ENCODE measurements at places on chromosomes 16 and 17. TPM values are rescaled to one million over a fixed set of nuclear protein-coding genes. Genes with fewer than 3 reads are reported as not detected.
A peak's percentile ranks its signal among the peaks of the same experiment; 100 is the strongest.

DNA sequence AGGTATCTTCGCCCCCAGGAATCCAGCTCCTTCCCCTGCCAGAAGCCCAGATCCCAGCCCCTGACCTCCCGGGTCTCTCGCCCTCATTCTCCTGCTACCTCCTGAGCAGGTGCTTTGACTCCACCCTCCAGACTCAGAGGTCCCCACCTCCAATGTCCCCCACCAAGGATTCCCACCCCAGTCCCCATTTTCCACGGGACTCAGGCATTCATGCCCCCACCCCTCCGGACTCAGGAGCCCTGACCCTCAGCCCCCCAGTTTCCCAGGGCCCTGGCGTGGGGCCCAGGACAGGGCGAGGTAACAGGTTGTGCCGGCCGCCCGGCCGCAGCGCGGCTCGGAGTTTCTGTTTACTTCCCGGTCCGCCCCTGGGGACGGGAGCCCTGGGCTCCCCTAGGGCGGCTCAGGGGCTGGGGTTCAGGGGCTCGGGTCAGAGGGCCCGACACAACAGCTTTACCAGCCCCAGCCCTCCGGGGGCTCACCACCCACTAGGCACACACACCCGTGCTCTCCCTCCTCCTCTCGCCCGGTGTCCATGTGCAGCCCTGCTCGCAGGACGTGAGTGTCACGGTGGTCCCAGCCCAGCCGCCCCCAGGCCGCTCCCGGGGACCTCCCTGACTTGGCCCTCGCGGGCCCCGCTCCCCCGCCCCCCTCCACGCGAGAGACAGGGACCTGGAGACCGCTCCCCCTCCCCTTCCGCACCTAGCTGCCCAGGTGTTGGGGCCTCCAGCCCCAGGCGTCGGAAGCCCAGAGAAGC, 595 bp downstream of the BICDL2 start:
- peaks cover 2% of the 10 kb centered on the region for H3K4me1 ChIP-seq
- H3K27me3 ChIP-seq = peaks cover 39% of the 10 kb centered on the region
- H3K4me3 ChIP-seq = no peak overlapping the region
- H3K27ac ChIP-seq = no peak overlapping the region

DNA sequence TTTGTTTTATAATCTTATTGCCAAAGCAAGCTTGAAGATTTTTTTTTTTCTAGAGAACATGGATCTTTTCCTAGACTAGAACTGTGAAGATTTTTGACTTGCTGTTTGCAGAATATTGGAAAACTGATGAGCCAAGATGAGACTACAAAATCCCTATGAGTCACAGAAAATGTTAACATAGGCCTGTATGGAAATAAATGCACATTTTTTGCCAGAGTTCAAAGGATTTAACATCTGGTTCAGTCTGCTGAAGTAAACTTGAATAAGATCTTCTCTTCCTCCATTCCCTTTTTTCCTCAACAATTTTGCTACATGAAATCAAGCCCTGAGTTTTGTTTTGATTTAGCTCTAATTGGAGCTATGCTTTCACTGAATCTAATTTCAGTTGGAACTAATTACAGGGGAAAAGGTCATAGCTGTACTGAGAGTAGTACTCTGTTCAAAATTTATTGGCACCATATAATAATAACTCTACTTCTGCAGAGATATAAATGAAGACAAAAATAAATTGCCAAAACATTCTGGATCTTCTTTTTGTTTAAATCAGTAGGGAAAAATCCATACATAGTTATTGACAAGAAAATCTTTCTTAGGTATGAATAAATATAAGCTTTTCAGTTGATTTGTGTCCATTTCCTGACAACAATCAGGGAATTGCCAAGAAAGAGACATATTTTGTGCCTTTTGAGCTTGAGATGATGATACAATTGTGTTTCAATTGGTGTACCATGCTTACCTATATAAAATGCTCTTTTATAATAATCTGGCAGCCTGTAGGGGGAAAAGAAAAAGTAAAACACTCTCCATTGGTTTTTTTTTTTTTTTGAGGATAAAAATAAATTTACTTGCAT, 387.5 kb upstream of the GOT2 start:
- H3K27ac ChIP-seq = no peak overlapping the region
- DNase-seq = no peak
- no peaks in the 10 kb centered on the region for H3K4me1 ChIP-seq
- no peak overlapping the region for H3K4me3 ChIP-seq

DNA sequence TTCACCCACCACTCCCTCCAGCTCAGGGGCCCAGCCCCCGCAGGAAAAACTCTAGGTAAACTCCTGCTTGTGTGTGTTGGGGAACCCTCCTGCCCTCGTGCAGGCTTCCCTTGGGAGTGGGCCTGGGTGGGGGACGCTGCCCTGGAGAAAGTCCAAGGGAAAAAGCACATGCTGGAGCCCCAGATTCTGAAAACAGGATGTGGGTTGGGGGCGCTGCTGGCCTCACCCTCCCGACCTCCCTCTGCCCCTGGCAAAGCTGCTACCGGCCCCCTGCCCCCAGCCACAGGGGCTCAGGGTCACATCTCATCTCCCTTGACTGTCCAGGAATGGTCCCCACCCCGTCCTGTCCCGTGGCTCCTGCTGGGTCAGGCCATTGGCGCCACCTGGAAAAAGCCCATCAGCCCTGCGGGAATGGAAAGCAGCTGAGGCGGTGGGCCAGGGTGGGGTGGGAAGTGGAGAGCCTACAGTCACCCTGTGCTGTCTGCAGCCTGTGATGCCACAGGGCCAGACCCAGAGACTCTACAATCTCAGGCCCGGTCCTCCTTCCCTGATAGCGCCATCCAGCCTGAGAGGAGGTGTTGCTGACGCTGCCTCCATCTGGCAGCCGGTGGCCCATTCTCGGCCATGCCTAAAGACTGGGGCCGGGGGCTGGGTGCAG, 2.5 kb upstream of the GJD3 start:
- H3K27ac ChIP-seq = no peak overlapping the region
- no peaks in the 10 kb centered on the region for H3K36me3 ChIP-seq
- no peak for DNase-seq
- H3K4me3 ChIP-seq = no peak overlapping the region
- H3K27me3 ChIP-seq = peaks cover 2% of the 10 kb centered on the region

DNA sequence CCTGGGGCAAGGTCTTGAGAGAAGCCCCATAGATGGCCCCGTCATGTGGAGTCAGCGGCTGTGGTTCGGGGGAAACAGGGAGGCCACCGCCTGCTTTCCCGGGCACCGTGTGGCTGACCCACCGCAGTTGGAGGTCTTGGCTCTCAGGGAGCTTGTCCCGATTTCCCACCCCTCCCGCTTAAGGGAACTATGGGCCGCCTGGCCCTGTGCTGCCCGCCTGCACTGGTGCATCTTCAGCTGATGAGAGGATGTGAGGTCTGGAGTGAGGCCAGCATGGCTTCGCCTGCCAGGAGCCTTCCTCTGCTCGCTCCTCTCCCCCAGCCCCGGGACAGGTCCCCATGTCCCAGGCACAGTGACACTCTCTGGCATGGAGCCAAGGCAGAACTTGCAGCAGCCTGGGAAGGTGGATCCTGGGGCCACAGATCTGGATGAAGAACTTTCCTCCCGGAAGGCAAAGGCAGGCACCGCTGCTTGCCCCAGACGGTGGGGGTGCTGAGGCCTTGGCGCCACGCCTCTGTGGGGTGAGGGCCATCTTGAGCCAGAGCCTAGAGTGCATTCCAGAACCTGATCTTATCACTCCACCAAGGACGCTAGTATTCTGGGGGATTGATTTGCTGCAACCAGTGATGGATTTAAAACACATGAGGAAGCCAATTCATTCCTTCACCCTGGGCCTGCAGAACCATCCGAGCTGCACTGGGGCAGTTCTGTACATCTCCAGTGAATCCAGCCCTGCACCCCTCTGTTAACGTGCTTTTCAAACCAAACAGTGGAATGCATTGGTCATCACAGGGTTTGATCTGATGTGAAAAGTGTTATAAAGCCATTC, 178.6 kb upstream of the TNRC6C start:
- H3K36me3 ChIP-seq = no peaks in the 10 kb centered on the region
- H3K4me3 ChIP-seq = no peak overlapping the region
- peaks cover 19% of the 10 kb centered on the region for H3K4me1 ChIP-seq
- DNase-seq = no peak
- H3K27ac ChIP-seq = no peak overlapping the region

METTL23 gene
- 133 TPM for polyA plus RNA-seq

GRCh38 chr17:69853541-69854224, 221.3 kb upstream of the KCNJ16 start:
- no peaks in the 10 kb centered on the region for H3K36me3 ChIP-seq
- H3K4me3 ChIP-seq = no peak overlapping the region
- no peak for DNase-seq
- peaks cover 3% of the 10 kb centered on the region for H3K27me3 ChIP-seq
- H3K27ac ChIP-seq = no peak overlapping the region

- no peaks in the 10 kb centered on the region for H3K4me1 ChIP-seq
- no peak overlapping the region for H3K27ac ChIP-seq
- no peaks in the 10 kb centered on the region for H3K36me3 ChIP-seq
- H3K4me3 ChIP-seq = no peak overlapping the region
These were observed 12.2 kb downstream of the CX3CL1 start for GRCh38 chr16:57384248-57385070.

DNA sequence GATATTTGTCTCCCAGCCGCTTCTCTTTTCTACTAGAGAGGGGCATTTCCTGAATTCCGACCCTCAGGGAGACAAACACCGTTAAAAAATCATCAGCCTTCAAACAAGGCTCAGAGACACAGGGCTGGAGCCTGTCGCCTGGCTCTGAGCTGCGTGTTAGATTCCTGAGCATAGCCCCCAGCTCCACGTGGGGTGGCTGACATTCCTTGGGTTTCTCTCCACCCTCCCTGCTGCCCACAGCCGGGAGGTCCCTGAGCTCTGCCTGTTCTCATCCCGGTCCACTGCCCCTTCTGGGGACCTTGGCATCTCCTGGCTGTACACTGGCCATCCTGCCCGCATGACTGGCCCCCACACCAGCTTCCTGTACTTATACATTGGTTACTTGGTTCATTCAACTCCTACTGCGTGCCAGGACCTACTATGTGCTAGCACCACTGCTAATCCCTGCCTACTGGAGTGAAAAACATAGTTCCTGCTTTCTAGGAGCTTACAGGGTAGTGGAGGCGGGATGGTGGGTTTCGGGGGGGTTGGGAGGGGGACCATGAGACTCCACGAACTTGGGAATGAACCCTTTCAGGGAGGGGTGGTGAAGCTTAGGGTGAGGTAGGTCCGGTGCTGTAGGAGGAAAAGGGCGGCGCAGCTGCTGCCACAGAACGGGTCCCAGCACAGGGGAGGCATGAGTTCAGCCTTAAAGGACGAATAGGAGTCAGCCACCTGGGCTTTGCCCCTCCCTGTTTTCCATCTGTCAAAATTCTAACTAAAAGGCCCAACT, 52.1 kb upstream of the TMEM132E start:
- no peak overlapping the region for H3K4me3 ChIP-seq
- H3K27ac ChIP-seq = no peak overlapping the region
- no peak for DNase-seq
- H3K4me1 ChIP-seq = no peaks in the 10 kb centered on the region

- H3K36me3 ChIP-seq = peaks cover 26% of the 10 kb centered on the region
- H3K4me3 ChIP-seq = peak overlapping the region; percentile 92
- H3K4me1 ChIP-seq = peaks cover 75% of the 10 kb centered on the region
- H3K27me3 ChIP-seq = peaks cover 92% of the 10 kb centered on the region
These were observed 6.9 kb downstream of the METRNL start for GRCh38 chr17:83086199-83086880.

MCRIP1 gene
- 178 TPM for polyA plus RNA-seq

ZSCAN10 gene
- polyA plus RNA-seq = not detected

DNA sequence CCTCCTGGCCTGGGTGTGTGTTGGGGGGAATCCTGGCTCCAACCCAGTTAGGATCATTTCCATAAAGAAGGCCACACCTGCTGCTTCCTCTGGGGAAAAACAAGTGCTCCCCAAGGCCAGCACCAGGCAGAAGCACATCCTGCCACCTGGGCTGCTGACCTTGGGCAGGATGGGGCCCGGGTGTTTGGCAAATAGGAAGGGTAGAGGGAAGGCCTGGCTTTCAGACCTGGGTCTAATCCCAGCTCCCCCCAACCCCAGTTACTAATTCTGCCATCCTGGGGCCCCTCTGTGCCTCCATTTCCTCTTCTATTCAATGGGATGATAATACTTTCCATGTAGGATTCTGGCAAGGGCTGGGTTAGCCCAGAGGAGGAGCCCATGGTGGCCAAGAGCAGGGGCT, 3.0 kb upstream of the NLRC5 start:
- no peak for DNase-seq
- H3K36me3 ChIP-seq = peaks cover 21% of the 10 kb centered on the region
- H3K27me3 ChIP-seq = peaks cover 8% of the 10 kb centered on the region
- H3K4me1 ChIP-seq = peaks cover 53% of the 10 kb centered on the region
- H3K27ac ChIP-seq = peak overlapping the region; percentile 59
- no peak overlapping the region for H3K4me3 ChIP-seq

Measured in immature natural killer cell (primary cell).